GDM1 (cell line): ENCODE measurements at places on chromosomes 3 and 15.
A peak's percentile ranks its signal among the peaks of the same experiment; 100 is the strongest.

GRCh38 chr3:89584398-89584797 lies 477.0 kb downstream of the EPHA3 start:
- no peak for DNase-seq

DNA sequence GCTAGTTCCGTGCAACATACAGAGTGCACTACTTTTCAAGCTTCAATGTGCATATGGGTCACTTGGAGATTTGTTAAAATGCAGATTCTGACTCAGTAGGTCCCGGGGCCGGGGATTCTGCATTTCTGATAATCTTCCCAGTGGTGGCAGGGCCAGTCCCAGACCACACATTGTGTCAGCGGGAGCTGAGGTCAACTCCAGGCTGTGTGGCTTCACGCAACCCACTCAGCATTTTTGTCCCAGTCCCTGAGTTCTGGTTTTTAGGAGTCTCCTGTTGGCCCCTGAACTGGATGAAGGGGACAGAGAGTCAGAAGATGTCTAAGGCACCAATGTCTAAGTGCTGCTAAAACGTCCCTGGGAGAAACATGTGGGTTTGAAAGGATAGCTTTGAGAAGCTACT lies 26.1 kb upstream of the CCDC174 start:
- no peak for DNase-seq

DNA sequence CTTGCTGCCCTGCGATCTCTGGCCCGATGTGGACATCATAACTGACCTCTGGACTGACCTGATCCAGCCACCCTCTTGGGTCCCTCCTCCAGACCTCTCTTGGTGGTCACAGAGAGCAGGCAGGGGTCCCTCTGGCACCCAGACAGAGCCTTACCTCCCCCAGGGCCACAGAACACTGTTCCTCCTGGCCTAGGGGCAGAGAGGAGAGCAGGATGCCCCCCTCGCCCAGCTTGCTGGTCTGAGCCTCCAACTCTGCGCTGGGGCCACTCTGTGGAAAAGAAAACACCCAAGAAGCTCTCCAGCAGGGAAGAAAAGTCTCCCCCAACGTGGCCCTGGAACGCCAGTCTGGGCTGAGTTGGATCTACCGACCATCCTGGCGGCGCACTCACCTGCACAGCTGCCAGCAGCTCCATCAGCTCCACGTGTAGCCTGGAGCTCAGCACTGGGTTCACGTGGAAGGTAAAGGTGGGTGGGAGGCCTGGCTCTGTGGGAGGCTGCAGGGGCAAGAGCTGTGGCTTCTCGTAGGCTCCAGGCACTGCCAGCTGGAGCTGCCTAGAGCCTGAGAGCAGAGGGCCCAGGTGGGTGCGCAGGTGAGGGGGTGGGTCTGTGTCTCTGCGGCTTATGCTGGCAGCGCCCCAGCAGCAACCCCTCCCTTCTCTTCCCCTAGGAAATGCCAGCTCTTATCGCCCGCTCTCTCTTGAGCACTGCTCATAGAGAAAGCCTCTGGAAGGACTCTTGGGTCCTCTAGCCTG lies 6.0 kb downstream of the PLA2G4F start:
- no peak for DNase-seq

- DNase-seq = peak; percentile 37
Measured at GRCh38 chr15:101006931-101007691, 88.0 kb downstream of the LRRK1 start.

DNA sequence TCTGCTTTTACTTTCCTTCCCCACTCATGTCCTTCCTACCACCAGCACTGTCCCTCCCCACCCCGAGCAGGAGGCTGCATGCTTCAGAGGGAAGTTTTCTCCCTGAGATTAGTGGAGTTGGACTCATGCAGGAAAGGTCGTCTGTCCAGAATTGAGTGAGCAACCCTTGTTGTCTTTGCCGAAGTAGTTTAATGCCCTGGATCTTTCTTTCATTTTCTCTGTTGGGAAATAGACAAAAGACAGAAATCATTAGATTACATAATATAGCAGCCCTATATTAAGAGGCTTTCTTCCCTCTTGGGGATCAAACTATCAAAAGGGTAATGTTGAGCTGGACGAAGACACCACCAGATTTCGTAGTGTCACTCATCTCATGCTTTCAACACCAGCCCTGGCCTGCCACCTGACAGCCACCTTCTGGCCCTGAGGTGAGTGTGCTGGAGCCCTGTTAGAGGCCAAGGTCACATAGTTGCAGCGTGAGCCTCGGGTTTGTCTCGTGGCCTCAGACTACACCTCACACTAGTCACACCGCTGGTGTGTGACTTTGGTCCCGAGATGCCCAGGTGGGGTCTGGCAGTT lies 231.0 kb downstream of the ITPR1 start:
- DNase-seq = no peak

- DNase-seq = no peak
Measured at GRCh38 chr3:16824081-16824696, 60.6 kb upstream of the PLCL2 start.

DNA sequence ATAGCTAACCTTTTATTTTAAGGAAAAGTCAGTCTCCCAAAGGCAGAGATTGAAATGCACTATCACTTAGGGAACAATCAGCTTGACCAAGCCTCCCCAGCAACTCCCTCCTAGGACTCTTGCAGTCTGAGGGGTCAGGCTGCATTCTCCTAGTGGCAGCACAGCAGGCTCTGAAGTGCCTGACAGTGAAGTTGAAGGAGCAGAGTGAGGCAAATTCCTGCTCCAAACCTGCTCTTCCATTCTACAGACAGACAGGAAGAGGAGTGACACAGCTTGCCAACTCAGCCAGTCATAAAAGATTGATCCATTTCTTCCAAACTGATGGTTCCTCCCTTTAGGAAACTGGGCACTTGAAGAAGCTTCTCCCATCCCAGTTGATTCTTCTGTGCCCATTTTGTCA lies 43.9 kb upstream of the SMAD3 start:
- DNase-seq = no peak

- no peak for DNase-seq
Measured at GRCh38 chr3:65961733-65962132, 77.0 kb downstream of the MAGI1 start.

GRCh38 chr3:42051384-42052131 lies 39.6 kb upstream of the TRAK1 start:
- DNase-seq = no peak

DNA sequence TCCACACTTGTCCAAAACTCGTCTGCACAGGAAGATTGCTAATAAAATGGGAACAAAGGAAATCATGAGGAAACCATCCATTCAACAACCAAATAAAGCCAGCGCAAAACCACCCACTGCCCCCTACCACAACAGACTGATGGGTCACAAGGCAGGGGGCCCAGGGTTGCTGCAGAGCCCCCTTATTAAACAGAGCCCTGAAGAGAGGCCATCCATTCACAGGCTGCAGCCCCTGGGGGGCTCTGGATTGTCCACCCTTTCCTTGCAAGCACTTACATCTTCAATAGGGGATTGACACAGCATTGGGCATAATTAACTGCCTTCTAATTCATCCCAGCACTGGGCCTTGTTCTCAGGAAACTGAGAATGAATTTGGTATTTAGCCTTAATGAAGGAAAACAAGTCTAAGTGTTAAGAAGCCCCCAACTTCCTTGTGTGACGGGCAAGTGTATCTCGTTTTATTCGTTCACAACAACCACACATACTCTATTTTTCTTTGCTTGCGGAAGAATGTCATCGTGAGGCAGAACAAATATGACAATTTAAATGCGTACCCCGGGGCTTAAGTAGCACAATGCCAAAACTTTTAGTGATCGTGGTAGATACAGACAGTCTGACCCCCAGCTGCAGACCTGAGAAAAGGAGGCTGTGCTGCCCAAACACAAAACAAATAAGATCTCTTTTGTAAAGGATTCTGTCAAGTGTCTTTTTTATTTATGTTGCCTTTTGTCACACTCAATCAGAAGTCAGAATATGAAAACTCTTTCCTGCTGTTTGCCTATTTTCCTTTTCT lies 144.0 kb downstream of the SEMA6D start:
- DNase-seq = no peak

DNA sequence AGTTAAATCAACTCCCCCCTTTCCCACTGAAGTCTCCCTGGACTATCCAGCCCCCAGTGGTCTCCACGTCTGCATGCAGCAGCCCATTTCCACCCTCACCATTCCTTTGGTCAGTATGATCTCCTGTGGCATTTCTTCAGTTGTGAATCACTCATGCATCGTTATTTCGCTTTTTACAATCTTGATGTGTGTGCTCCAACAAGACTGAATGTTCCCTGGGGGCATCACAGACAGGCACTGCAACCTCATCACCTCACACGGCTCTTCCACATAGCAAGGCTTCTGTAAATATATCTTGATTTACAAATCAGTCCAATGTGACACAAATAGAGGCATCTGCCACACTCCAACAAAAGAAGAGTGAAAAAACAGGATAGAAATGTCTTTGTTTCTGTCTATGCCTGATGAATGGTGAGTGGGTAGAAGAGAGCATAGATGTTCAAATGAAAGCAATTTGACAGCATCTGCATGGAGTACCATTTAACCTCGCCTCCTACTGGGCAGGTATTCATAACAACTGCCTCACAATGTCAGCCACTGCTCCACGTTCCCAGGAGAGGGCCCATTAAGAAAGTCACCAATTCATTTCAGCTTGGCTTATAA lies 5.2 kb downstream of the HEG1 start:
- DNase-seq = no peak

DNA sequence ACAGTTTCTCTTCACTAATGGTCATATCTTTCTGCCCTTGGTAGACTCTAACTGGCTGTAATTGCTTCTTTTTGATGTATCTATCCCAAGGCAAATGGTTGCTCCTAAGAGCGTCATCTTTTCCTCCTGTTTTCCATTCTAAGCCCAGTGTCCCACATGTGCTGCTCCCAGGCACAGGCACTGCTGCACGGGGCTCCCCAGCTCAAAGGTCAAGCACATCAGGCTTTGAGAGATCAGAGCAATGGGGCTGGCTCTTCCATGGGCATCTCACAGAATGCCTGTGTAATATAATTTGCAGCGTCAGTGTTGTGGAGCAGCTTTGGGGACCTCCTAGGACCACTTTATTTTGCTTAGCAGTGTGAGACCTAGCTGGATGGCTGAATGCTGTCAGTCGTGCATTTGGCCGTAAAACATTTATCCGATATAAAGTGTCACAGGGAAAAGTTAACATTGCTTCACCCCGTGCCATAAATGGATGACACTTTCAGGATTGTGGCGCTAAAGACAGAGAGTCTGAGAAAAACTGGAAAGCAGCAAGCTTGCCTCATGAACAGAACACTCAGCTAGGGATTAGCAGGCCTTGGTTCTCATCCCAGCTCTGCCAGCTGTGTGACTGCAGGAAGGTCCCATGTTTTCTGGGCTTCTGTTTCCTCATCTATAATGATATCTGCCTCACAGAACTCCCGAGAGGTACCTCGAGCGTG lies 277.5 kb upstream of the TBL1XR1 start:
- DNase-seq = no peak
